ENCODE measurements at places on chromosomes 2 and 18. TPM values are rescaled to one million over a fixed set of nuclear protein-coding genes. Genes with fewer than 3 reads are reported as not detected.

Gene CYBRD1
- 1.1 TPM for total RNA-seq

Gene DSEL
- 0.47 TPM for total RNA-seq

- no peaks in the 10 kb centered on the region for H3K4me1 ChIP-seq
- peaks cover 2% of the 10 kb centered on the region for H3K27me3 ChIP-seq
- H3K4me3 ChIP-seq = no peak overlapping the region
- H3K27ac ChIP-seq = no peak overlapping the region
- H3K36me3 ChIP-seq = no peaks in the 10 kb centered on the region
- no peak for DNase-seq
Observed at GRCh38 chr2:2484301-2484700, 153.2 kb upstream of the MYT1L start.

Gene CD8A
- 666 TPM for total RNA-seq

GRCh38 chr2:120927265-120927628, 191.6 kb downstream of the GLI2 start:
- DNase-seq = no peak
- H3K4me1 ChIP-seq = no peaks in the 10 kb centered on the region
- H3K27me3 ChIP-seq = no peaks in the 10 kb centered on the region
- no peak overlapping the region for H3K4me3 ChIP-seq
- H3K36me3 ChIP-seq = no peaks in the 10 kb centered on the region

- peaks cover 8% of the 10 kb centered on the region for H3K27me3 ChIP-seq
- peaks cover 2% of the 10 kb centered on the region for H3K4me1 ChIP-seq
- no peak overlapping the region for H3K4me3 ChIP-seq
- H3K27ac ChIP-seq = no peak overlapping the region
Observed at GRCh38 chr2:121256720-121257479, 28.1 kb downstream of the TFCP2L1 start.

- H3K4me3 ChIP-seq = no peak overlapping the region
- H3K36me3 ChIP-seq = no peaks in the 10 kb centered on the region
- H3K27me3 ChIP-seq = peaks cover 3% of the 10 kb centered on the region
- no peak for DNase-seq
Observed at GRCh38 chr18:24791751-24792545, 331.5 kb downstream of the HRH4 start.

GRCh38 chr2:228532233-228532632, 350.7 kb upstream of the SPHKAP start:
- no peaks in the 10 kb centered on the region for H3K36me3 ChIP-seq
- H3K27me3 ChIP-seq = no peaks in the 10 kb centered on the region
- no peak for DNase-seq
- no peak overlapping the region for H3K4me3 ChIP-seq
- H3K4me1 ChIP-seq = no peaks in the 10 kb centered on the region
